Kidney capillary endothelial cell (primary cell): ENCODE measurements at places on chromosomes 2 and 18.

GRCh38 chr2:6780765-6781274 lies 84.9 kb downstream of the CMPK2 start:
- DNase-seq: peak; percentile 99

GRCh38 chr2:165401285-165401852 lies 68.1 kb upstream of the CSRNP3 start:
- peak; percentile 66 for DNase-seq

DNA sequence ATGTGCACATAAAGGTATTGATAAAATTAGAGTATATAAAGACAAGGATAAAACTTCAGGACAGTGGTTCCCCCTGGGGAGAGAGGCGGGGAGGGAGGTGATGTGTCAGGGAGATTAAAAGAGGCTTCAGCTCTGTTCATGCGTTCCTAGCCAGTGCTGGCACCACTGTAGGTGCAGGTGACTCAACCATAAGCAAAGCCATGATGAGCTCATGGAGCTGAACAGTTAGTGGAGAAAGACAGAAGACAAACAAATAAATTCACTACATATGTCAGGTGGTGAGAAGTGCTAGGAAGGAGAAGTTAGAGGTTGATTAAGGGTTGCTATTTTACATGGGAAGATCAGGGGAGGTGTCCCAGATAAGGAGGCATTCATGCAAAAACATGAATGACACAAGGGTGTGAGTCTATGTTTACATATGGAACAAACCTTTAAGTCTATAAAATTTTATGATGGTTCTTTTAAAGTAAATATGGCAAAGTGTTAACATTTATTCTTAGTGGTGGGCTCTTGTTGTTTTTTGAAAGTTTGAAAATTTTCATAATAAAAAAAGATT lies 136.0 kb downstream of the ANKRD44 start:
- DNase-seq: no peak

DNA sequence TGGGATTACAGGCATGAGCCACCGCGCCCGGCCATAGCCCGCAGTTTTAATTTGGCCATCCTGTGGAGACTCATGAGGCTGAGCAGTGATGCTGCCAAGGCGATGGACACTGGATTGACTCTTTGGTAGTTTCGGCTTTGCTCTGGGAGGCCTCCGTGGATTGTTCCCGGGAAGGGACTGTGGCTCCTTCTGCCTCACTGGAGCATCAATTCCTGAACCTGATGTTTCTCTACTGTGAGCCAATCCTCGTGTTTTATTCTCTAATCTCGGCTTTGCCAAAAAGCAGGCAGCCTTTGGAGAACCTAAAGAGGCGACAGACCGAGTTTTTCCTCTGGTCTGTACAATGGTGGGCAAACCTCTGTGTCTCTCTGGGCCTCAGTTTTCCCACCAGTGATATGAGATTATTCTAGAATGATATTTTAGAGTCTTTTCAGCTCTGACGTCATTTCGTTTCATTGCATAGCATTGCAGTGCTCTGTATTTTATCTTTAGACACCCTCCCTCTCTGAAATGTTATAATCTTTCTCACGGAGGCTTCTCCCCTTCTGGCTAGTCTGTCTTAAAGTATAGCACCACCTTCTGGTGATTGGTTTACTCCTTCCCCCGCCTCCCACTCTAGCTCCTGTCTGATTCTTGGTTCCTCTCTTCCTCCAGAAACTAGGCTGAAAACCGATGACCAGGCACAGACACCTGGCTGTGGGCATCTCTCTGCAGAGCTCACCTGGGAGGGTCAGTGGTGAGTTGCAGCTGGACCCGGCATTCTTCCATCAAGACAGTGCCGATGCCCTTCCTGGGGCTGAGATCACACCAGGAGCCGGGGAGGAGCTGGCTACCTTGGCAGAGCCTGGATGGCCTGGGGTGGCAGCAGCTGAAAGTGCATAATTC lies 341.3 kb downstream of the MYCN start:
- DNase-seq: peak; percentile 34

GRCh38 chr2:183390109-183390508 lies 265.9 kb downstream of the NUP35 start:
- no peak for DNase-seq

DNA sequence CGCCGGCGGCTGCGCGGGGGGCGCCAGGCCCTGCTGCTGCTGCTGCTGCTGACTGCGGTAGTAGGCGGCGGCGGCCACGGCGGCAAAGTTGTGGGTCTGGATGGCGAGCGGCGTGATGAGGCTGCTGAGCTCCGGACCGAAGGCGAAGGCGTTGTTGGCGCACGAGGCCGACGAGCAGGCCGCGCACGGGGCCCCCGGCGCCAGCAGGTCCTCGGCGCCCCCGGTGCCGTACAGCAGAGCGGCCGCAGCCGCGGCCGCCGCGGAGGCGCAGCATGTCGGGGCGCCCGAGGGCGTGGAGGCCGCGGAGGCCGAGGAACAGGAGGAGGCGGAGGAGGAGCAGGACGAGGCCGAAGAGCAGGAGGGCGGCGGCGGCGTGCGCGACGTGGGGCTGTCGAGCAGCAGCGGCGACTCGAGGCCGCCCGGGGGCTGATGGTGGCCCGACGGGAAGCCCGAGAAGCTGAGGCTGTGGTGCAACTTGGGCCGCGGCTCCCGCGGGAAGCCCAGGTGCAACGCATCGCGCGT lies 1.8 kb downstream of the ZFP36L2 start:
- DNase-seq: peak; percentile 15

DNA sequence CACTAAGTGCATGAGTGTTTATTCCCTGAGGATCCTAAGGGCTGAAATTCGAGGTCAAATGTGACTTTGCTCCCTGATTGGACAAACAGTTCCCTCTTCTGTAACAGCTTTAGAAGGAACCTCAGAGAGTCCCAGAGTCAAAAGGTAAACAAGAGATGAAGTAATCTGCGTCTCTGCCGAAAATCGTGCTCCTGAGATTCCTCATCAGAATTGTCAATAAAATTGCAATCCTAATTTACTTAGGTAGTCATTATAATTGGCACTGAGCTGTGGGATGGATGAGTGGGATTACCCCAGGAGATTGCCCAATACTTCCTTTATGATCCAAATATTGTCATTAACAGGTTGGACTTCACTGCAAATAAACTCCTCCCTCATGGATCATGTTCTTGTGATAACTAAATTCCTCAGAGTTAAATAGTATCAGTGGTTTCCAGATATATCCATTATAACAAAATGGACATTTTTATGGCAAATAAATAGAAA lies 907 bp upstream of the SUCLG1 start:
- no peak for DNase-seq

DNA sequence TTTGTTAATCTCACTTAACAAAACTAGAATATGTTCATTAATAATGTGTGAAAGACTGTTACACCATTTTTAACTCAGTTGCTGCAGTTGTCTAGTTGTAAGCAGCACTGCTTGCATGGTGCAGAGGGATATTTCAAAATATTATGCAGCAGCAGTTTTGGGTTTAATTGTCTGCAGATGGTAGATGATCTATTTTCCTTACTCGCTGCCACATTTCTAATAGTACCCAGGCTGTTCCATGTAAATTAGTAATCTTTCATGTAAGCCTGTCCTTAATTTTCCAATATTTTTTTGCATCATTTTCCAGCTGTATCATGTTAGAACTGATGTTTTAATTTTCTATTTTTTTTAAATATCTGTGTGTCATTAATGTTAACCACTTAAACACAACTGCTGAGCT lies 488.1 kb upstream of the RAB12 start:
- DNase-seq: no peak

DNA sequence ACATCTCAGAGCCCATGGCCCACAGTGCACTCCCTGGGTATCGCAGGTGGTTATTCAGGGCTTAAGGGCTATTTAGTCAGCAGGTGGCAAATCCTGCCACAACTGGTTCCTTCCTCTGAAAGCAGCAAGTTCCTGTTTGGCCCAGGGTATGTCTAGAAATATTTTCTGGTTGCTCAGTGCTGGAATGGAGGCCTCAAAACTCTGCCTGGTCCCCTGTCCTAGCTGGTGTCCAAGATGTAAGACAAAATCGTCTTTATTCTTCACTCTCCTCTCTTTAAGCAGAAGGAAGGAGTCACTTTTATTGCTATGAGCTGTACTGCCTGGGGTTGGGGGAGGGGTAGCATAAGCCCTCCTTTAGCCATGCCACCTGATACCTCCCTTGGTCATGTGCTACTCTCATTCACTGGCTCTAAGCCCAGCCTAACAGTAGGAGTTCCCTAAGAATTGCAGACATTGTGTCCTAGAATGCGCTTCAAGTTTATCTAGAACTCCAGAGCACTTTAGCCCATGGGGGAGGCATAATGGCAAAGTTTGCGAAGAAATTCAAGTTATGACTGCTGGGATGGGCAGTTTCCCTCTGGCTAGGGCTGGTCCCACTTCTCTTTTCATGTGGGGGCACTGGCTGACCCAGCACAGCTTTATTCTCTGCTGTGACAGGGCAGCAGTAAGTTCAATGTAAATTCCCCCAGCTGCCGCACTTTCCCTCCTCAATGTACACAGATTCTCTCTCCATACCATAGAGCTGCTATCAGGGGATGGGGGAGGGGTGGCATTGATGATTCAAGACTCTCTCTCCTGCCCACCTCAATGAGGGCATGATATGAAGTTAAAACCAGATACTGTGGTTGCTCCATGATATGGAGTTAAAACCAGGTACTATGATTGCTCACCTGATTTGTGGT lies 27.1 kb upstream of the CWC22 start:
- DNase-seq: no peak

- DNase-seq: no peak
These were observed 565.2 kb upstream of the NRXN1 start for GRCh38 chr2:51597086-51597485.

- no peak for DNase-seq
These were observed 62.2 kb downstream of the COL6A3 start for GRCh38 chr2:237351796-237352195.

DNA sequence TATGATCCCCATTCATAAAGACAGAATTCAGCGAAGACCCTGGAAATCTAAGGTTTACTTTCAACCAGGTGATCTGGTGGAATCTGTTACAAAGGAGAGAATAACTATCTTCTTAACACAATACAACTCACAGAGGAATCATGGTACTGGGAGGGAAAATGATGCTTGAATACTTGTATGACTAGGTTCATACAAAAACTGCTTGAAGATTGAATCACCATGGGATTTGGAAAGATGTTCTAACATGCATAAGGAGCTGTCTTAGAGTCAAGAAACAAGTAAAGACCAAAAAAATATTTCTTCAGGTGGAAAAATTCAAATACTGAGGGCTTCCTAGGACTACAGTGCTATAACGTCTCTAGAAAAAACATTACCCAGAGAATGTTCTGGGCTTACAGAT lies 32.2 kb downstream of the COL5A2 start:
- DNase-seq: no peak

- DNase-seq: peak; percentile 26
These were observed 391.0 kb upstream of the LINC00305 start for GRCh38 chr18:64539847-64540246.

DNA sequence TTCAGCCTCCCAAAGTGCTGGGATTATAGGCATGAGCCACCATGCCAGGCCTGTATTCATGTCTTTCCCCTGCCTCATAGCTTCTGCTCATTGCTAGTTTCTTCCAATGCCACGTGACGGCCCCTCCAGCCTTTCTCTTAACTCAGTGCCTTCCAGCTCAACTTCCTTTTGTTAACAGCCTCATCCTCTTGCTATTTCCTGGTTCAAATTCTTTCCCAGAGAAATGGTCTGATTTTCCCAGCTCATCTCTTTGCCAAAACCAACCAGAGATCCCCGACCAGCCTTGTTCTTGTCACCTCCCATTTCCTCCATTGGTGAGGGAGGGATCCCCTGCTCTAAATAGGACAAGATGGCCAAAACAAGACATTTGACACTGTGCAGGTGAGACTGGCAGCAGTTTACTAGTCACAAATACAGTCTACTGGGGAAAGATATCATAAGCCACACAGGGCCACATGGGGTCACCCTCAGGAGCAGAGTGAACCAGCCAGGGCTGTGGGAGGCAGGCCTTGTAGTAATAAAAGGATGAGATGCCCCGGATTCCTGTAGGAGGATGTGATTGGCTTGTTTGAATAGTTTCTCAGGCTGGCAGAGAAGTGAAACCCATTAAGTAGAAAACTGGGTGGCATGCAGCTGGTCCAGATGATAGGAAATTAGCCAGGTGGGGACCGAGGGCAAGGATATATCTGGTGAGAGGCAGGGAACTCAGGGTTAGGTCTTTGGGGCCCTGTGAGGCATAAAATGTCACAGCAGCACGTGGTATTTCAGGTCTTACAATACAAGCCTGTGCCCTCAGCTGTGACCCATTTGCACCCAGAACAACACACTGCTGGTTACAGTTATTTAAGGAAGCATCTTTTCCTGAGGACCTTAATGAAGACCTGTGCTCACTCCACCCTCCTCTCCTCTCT lies 6.4 kb downstream of the CD207 start:
- peak; percentile 95 for DNase-seq

DNA sequence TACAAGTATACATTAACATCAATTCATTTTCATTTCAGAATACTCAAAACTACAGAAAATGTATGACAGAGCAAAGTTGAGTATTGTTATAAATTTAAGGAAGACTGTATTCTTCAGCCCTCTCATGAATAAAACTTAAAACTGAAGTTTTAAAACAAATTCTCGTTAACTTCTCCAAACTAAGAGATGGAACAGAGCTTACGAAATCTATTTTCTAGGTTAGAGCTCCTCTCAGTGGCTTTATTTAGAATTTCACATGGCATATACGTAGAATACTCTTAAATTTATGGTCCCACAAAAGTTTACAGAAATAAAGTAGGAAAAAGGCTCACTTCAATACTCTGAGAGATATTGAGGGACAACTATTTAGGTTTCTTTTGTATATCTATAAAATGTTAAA lies 612.1 kb downstream of the KCNJ3 start:
- peak; percentile 17 for DNase-seq

- DNase-seq: no peak
These were observed 311.0 kb upstream of the FAM98A start for GRCh38 chr2:33909945-33910695.

DNA sequence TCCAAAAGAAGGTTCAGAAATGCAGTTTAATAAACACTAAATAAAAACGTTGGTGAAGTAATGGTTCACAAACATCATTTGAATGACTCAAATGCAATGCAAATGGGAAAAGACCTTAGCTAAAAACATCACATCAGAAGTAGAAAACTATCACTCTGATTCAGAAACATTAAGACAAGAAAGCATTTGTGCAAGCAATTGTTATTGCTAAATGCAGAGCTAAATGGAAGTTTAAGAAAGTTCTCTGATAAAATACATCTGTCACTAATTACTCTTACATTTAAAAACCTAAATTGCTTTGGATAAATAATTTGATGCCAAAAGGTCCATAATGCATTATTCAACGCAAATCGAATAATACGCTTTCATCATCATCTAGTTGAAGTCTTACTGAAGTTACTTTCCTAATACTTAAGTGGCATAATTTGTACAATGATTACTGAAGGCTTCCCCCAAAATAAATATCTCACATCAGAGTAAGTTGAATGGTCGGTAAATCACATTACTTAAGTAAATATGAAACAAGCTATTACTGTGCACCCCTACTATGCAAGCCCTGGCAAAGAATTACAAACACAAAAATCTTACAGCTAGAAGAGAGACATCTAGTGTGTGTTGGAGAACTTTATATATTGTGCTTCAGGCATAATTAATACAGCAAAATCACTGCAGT lies 105.7 kb upstream of the KCTD1 start:
- no peak for DNase-seq

GRCh38 chr2:69177063-69177771 lies 164.2 kb downstream of the ANTXR1 start:
- peak; percentile 81 for DNase-seq

- DNase-seq: peak; percentile 93
These were observed 28.3 kb upstream of the NT5DC4 start for GRCh38 chr2:112692495-112692911.
